ENCODE measurements at places on chromosomes 6 and 20.

- no peak for DNase-seq
Observed at GRCh38 chr20:62367633-62368391, 700 bp upstream of the LAMA5 start.

DNA sequence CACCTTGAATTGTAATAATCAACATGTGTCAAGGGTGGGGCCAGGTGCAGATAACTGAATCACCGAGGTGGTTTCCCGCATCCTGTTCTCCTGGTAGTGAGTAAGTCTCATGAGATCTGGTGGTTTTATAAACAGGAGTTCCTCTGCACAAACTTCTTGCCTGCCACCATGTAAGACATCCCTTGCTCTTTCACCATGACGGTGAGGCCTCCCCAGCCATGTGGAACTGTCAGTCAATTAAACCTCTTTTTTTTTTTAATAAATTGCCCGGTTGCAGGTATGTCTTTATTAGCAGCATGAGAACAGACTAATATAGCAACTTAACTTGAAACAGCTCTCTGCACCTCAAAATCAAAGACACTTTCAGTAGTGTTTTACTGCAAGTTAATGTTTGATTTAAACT lies 121.6 kb downstream of the OGFRL1 start:
- DNase-seq = no peak

DNA sequence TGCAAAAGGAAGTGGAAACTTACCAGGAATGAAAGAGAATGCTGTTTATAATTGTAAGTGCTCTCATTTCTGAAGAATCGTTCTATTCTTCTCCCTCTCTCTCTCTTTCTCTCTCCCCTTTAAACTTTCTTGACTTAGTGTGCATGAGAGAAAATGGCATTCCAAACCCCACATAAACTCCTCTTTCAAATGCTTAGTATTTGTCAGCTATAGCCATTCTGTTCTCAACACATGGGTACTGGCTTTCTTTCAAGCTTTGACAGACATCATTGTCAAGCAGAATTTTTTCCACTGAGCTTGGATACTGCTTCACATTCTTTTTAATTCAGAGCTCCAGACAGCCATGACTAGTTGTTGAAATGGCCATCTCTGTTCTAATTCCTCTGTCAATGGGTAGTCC lies 51.1 kb upstream of the PREP start:
- DNase-seq = no peak

DNA sequence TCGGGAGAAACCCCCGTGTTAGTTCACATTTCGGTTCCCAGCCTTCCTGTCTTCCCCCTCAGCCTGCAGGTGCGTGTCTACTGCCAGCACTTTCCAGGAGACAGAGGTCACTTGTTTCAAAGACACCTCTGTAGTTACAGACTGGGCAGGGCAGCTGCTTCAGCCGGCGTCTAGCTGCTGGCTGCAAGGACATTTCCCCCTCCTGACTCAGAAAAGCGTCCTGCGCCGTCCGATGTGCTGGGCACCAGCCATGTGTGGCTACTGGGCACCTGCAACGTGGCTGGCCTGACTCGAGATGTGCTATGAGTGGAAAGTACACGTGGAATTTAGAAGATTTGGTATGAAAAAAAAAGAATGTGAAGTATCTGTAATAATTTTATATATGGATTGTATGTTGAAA lies 37.6 kb downstream of the RRBP1 start:
- DNase-seq = no peak

Measured in skeletal muscle cell (primary cell).